Right lung (tissue), 10 donors: ENCODE measurements at places on chromosomes 5 and 9.

DNA sequence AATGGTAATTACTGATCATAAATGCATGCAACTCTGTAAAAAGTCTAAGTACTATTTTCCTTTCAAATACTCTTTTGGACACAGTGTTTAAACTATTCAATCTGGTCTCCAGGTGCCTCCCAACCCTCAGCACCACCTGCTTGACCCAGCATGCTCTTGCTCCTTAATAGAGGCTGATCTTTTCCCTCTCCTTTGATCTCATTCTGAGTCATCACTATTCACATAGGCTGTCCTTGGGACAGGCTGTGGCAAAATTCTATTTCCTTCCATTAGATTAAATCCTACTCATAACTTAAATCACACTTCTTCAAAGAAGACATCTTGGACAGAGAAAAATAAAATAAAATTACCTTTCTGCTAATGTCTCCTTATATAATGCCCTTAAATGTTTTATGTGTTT lies 199.4 kb upstream of the ST8SIA4 start:
- DNase-seq = no peak

DNA sequence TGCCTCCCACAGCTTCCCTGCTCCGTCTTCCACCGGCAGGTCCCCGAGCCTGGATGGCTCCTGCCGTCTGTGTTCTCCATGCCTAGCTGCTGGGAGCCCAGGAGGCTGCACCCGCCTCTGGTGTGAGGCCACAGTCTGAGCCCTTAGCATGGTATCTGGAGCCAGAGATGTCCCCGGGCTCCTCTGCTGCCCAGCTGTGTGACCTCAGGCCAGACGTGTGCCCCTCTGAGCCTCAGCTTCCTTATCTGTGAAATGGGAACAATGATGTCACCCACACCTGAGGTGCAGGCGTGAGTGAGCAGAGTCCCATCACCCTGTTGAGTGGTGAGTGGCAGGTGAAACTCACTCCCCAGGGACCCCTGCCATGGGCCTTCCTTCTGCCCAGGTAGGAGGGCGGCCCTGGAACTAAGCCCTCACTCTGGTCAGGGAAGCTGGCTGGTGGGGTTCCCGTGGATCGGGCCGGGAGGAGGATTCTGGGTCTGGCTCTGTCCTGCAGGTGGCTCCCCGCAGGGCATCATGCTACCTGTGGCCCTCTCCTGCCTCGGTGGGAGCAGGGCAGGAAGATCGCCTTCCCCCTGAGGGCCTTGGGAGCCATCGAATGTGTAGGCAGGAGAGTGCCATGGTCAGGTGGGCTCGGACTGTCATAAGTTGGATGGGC lies 239.0 kb downstream of the PBX3 start:
- DNase-seq = no peak

- no peak for DNase-seq
Observed at GRCh38 chr5:126383246-126383645, 40.0 kb upstream of the GRAMD2B start.

- DNase-seq = no peak
Observed at GRCh38 chr5:134506054-134507039, 19.1 kb upstream of the JADE2 start.

- DNase-seq = no peak
Observed at GRCh38 chr5:150213530-150213929, 23.7 kb downstream of the SLC6A7 start.

DNA sequence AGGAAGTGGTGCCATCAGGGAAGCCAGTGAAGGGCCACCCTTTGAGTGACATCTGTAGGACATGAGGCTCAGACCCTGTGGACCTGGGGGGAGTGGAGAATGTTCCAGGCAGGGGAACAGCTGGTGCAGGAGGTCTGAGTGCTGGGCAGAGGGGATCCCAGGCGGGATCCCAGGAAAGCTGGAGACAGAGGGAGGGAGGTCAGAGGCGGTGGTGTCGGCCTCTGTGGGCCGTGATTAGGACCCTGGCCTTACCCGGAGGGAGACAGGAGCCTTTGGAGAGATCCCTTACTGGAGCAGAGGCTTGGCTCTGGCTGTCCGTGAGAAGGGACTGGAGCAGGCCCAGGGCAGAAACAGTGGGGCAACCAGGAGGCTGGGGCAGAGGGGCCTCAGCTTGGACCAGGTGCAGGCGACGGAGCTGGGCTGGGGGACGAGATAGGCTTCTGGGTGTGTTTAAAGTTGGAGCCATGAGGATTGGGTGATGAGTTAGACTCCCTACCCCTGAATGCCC lies 12.1 kb upstream of the GRHPR start:
- DNase-seq = no peak
